ENCODE measurements at places on chromosomes 12 and 14.

- DNase-seq, result no peak
Measured at GRCh38 chr14:94974893-94975292, 182.4 kb downstream of the DICER1 start.

DNA sequence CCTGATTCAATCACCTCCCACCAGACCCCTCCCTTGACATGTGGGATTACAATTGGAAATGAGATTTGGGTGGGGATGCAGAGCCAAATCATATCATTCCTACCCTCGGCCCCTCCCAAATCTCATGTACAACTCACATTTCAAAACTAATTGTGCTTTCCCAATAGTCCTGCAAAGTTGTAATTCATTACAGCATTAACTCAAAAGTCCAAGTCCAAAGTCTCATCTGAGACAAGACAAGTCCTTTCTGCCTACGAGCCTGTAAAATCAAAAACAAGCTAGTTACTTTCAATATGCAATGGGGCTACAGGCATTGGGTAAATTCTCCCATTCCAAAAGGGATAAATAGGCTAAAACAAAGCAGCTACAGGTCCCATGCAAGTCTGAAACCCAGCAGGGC is 634.6 kb downstream of the SLC6A15 start:
- DNase-seq, result no peak

GRCh38 chr14:76007852-76008251 is 22.3 kb downstream of the IFT43 start:
- no peak for DNase-seq

DNA sequence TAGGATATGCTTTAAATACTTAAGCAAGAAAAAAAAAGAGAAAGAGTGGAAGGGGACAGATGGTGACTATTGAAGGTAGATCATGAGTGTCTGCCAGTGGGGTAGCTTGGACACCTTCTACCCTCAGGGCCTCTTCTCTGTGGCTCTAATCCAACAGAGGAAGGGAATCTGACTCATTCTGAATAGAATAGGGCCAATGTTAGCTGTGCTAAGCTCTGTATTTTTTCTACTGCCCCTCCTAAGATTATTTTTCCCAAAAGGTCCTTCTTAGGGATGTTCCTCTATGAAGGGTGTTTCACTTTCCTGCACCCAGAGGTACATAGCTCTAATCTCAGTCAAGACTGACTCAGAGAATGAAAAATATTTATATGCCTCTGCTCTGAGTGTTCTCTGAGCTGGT is 25.6 kb downstream of the UNC79 start:
- no peak for DNase-seq

- DNase-seq, result no peak
Measured at GRCh38 chr14:52693036-52693435, 2.3 kb downstream of the ERO1A start.

GRCh38 chr12:133180669-133181068 is 626 bp upstream of the ZNF268 start:
- no peak for DNase-seq

DNA sequence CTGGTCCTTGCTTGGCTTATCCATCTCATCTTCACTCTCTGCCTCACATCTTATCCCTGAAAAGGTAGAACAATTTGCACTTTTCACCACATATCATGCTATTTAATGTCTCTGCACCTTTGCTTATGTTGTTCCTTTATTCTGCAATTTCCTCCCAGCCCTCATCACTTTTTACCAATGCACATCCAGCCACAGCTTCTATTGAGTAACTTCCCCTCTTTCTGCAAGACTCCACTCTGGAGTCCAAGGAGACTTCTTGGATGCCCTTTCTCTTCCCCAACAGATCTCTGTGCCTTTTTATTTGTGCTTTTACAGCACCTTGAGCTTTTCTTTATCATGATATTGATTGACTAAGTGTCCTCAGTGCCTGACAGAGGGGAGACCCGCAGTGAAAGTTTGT is 797.1 kb downstream of the VRK1 start:
- no peak for DNase-seq

DNA sequence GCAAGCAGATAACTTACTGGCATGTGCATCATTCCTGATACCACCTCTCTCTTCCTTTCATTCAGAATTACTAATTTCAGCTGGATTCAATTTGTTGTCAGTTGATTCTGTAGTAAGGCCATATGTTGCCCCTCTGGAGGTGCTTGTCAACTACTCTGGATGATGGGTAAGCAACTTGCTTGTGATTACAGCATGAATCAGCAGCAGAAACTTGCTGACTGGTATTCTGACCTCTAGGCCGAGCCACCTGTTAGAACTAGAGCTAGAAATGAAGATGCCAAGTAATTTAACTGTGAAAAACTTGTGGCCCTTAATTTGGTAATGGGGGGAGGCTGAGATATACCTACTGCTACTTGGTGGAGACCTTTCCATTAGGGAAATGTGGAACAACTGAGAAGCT is 5.1 kb downstream of the RNF10 start:
- DNase-seq, result no peak

- DNase-seq, result no peak
Measured at GRCh38 chr12:108777156-108777555, 45.8 kb upstream of the CORO1C start.

GRCh38 chr12:120399531-120399930 is 30.6 kb upstream of the MSI1 start:
- DNase-seq, result no peak

DNA sequence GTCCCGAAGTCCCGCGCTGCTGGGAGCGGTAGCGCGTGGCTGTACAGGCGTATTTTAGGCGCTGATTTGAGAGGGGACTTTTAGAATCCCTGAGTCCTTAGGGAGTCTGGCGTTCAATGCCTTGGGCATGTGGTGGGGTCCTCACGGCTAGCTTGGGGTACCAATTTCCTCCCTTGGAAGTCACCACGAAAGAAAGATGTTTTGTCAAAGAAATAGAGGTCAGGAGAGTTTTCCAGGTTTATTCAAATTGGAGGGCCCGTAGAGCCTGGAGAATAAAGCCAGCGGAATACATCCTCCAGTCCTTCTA is 63.9 kb downstream of the KLHL28 start:
- no peak for DNase-seq

- DNase-seq, result no peak
Measured at GRCh38 chr12:105256921-105257320, 20.9 kb upstream of the APPL2 start.

GRCh38 chr12:9079883-9080675 is 35.6 kb downstream of the A2M start:
- DNase-seq, result no peak

GRCh38 chr12:22518060-22518719 is 26.2 kb downstream of the C2CD5 start:
- no peak for DNase-seq

DNA sequence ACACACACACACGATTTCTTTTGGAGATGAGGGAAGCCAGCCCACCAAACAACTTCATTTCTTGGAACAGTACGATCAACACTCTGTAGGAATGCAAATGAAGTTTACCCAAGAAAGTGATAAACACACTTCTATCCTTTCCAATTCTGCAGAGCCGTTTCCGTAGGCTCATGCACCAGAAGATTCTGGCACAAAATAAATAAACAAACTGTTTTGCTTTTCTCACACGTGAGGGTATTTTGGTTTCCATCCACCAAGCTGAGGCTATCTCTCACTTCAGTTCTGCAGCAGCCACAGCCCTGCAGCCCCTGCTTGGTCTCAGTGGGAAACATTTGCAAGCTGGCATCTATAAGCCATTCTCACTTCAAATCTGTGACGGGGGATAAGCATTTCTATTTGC is 15.3 kb upstream of the TSPAN11 start:
- no peak for DNase-seq

GRCh38 chr12:646442-647384 is 16.5 kb downstream of the NINJ2 start:
- DNase-seq, result no peak

DNA sequence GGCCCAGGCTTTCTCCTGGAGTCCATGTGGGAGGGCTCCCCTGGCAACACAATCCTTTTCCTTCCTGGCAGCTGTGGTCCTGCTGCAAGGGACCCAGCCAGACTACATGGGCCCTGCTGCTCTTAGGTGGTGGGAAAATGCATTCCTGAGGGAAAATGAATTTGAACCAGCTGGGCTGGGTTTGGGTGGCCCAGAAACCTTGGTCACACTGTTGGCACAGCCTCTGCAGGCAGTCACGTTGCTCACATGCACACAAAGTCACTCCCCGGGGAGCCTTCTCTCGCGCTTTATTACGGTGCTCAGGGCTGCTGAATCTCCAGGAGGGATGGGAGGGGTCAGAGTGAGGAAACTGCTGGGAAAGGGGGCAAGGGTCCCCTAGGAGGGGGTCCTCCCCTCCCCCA is 17.2 kb downstream of the PLEKHG3 start:
- no peak for DNase-seq

GRCh38 chr14:34029921-34030334 is 79.1 kb upstream of the EGLN3 start:
- DNase-seq, result no peak
